GM12891 (cell line): ENCODE measurements at places on chromosomes 7 and 10.

DNA sequence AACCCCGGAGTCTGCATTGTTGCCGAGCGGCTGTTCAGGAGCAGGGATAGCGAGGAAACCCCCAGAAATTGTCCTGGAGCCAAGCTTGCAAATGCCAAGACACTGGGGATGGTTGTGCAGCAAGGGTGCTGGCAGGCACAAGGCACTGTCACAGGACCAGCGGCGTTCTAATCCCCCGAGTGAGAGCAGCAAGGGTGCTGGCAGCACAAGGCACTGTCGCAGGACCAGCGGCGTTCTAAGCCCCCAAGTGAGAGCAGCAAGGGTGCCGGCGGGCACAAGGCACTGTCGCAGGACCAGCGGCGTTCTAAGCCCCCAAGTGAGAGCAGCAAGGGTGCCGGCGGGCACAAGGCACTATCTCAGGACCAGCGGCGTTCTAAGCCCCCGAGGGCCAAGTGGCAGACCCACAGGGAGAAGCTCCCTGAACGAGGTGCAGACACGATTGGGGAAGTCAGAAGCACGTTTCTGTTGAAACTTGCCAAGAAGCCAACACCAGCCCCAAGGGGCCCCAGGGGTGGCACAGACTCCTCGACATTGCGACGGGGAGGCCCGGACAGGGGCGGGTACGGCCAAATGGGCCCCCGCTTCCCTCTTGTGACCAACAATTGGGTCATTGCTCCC lies 40.4 kb upstream of the INPP5A start:
- no peak for DNase-seq

DNA sequence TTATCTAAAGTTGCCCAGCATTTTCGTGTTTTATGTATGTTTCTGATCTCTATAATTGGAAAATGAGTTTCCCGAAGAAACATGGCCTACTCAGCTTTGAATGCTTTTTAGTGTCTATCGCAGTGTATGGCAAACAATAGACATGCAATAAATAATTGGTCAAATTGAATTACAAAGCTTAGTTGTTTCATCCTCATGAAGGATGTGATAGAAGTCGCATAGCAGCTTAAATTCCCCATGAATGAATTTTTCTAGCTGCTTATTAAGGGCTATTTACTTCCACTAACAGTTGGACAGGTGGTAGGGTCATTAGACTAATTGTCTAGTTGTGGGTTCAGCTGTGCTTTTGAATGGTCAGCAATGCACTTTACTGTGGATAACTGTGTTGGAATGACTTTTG lies 467.3 kb upstream of the MBL2 start:
- DNase-seq: no peak

DNA sequence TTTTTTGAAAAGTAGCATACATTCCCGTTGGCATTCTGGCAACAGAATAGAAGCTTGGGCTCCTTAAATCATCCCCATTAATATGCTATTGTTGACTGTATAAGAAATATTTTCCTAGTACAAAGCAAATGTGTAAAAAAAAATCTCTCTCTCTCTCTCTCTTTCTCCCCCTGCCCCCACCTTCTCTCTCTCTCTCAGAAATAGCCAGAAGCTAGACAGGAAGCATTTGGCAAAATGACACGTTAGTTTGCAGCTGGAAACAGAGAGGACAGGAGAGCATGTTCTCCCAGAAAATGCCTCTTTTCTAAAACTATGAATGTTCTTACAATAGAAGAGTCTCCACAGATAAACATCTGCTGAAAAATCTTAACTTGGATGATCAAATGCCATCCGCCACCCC lies 59.6 kb upstream of the AKR1E2 start:
- DNase-seq: no peak

GRCh38 chr7:111292026-111292470 lies 201.1 kb downstream of the LRRN3 start:
- no peak for DNase-seq
